ENCODE measurements at places on chromosomes 12 and 14. TPM values are rescaled to one million over a fixed set of nuclear protein-coding genes. Genes with fewer than 3 reads are reported as not detected.

The HSPA2 gene
- 1.2 TPM for total RNA-seq

The PLCZ1 gene
- not detected for total RNA-seq

The CCDC197 gene
- not detected for total RNA-seq

The TTC7B gene
- 18.0 TPM for total RNA-seq

The IRAK3 gene
- 0.02 TPM for total RNA-seq

The KRT79 gene
- total RNA-seq: not detected

The KRT83 gene
- total RNA-seq: not detected

The DNAJC22 gene
- 8.2 TPM for total RNA-seq

The HOXC10 gene
- 15.3 TPM for total RNA-seq

The LRP1-AS gene
- total RNA-seq: not detected

The UNC119B gene
- 11.1 TPM for total RNA-seq

The PTCSC3 gene
- not detected for total RNA-seq

The TAS2R9 gene
- total RNA-seq: not detected

The CYP27B1 gene
- 3.2 TPM for total RNA-seq

The CKAP4 gene
- 179 TPM for total RNA-seq
